ENCODE measurements at places on chromosomes 5 and 9.

GRCh38 chr9:17349831-17350230, 215.0 kb downstream of the CNTLN start:
- no peak for DNase-seq

- DNase-seq = no peak
Observed at GRCh38 chr5:153797484-153797883, 241.2 kb downstream of the FAM114A2 start.

- no peak for DNase-seq
Observed at GRCh38 chr5:37807621-37808301, 32.1 kb downstream of the GDNF start.

DNA sequence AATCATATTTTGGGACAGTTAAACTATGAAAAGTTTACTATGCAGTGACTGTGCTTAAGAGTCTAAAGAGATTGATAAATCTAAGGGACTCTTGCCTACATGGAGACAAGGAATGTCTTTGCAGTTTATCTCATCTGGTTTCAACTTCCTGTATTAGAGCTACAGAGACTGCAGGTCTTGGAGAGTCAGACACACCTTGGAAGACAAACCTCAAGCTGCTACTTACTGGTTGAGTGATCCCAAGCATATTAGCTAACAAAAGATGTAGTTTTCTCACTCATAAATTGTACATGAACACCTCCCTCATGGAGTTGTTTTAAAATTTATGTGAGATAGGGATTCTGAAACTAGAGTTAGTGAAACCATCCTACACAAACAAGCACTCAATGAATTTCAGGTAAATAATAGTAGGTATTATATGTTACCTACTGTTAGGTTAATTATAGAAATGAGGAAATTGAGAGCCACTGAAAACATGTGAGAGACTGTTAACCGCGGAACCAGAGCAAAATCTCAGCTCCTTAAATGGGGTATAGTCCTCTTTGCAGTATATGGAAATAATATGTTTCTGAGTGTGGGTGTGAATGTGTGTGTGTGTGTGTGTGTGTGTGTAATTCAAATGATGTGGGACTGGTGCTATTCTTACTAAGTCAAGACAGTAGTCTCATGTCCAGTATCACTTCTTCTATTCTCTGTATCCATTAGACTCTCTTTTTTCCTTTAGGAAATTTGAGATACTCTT, 752.1 kb downstream of the DTWD2 start:
- no peak for DNase-seq

GRCh38 chr9:108003526-108003925, 514.0 kb upstream of the KLF4 start:
- no peak for DNase-seq

DNA sequence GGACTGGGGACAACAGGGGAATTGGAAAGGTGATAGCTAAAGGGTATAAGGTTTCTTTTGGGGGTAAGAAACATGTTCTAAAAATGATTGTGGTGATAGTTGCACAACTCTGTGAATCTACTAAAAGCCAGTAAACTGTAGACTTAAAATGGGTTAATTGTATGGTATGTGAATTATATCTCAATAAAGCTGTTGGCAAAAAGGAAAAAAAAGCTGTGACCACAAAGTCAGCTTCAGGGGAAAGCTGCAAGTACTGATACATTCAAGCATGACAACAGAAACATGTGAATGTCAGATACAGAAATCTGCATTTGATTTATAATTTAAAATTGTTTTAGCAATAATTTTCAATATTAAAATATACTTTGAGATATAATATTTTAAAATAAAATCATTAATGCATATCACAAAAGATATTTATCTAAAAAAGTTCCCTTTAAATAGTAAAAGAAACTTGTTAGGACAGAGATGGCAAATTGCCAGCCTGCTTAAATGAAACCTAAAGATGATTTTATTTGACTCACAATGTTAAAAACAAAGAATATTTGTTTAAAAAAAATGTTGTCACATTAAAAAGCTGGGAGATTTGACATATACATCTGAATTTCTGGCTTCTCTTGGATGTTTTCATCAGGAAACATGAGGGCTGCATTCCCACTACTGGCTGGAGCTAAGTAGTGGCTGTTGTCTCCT, 66.0 kb downstream of the TBCA start:
- no peak for DNase-seq

DNA sequence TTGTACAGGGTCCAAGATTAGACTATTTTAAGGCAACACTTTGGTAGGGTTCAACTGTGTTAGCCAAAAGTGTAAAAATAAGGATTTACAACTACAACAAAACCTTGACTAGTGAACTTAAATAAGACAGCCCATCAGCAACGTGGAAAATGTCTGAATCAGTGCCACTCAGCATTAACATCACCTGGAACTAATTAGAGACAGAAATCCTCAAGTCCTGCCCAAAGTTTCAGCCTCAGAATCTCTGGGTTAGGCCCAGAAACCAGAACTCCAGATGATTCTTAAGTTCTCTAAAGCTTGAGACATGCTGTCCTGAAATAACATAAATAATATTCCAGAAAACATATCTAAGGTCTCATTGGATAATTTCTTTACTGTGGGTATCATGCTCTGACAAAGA, 118.6 kb downstream of the SEMA6A start:
- no peak for DNase-seq

DNA sequence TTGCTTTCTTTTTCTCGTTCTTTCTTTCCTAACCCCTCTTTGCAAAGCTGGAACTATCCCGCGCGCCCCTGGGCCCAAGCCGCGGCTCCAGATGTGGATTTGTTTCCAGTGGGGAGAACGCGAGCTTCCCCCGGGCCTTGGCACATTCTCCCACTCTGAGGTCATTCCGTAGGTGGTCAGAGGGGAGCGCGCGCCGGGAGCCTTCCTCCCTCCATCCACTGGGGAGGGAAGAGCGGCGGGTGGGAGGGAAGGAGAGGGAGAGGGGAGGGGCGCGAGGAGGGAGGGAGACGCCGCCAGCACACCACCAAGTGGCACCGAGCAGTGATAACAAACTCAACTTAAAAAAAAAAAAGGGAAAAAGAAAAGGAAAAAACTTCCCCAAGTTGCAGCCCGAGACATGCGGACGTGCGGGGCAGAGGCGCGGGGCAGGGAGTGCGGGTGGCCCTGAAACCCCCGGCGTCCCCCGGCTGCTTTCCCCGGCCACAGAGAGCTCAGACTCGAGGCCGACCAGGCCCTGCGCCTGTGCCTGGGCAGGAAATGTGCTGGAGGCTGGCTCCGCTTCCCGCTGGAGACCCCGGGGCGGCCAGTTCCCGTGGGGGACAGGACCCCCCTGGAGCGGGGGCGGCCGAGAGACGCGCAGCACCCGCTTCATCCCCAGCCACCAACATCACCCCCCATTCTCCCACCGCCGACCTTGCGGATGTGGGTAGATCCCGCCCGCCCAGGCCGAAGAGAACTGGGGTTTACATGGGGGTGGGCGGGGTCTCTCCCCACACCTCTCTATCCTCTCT, 3.1 kb downstream of the IER5L start:
- no peak for DNase-seq

DNA sequence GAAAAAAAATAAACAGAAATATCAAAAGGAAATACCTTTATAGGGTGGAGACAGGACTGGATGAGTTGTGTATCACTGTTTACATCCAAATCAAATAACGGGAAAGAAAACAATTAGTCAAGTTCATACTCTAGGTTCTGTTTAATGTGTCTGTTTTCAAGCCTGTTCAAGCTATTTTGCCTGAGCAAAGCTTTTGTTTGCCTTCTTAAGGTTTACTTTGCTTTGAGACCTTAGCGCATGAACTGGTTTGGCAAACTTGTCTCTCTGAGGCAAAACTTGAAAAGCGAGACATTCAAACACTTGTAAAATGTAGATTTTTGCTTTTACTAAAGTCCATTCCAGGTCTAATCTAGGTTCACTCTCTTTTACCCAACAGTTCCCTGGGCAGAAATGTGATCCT, 174.1 kb upstream of the RFX3 start:
- no peak for DNase-seq

GRCh38 chr9:101495810-101496209, 37.8 kb upstream of the RNF20 start:
- DNase-seq = no peak

GRCh38 chr9:111282845-111283244, 47.2 kb downstream of the OR2K2 start:
- DNase-seq = no peak

- DNase-seq = no peak
Observed at GRCh38 chr5:42880496-42881150, 68.9 kb upstream of the SELENOP start.

DNA sequence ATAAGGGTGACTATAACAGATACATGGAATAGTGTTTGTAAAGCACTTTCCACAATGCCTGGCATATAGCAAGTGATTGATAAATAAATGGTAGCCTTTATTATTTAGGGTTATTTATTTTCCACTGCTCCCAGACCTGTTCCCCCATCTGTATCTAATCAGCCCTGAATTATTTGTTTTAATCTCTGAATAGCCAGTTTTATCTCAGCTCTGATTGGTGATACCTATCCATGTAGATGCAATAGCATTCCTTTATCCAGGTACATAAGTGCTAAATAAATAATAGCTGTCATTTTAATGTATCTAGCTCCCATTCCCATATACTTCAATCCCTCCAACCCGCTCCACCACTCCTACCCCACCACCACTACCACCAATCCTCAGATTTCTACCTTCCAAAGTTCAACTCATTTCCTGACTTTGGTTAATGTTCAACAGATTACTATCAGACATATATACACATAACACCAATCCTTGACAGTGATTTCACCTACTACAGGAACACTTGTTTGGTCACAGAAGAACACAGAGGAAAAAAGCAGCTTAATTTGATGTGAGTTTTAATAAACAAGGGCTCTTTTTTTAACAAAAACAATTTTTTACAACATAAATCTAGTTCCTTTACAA, 14.0 kb downstream of the PRKAA1 start:
- DNase-seq = no peak

- DNase-seq = no peak
Observed at GRCh38 chr5:78543292-78543691, 105.3 kb downstream of the LHFPL2 start.

DNA sequence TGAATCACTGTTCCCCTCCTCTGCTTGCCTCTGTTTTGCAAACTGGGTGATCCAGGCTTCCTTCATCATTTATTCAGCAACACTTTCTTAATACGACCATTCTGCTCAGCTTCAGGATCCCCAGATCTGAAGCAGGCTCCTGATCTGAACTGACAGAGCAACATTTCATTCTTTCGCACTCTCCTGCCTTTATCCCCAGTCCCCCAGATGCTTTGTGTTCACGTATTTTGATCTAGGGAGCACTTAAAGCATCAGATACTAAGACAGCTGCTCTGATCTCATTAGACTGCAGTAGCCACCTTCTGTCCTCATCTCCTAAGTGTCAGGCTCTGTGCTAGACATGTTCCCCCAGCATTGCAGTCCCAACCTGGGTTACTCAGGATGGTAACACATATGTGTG, 158.0 kb downstream of the TRIO start:
- no peak for DNase-seq
